ENCODE measurements at places on chromosomes 6 and 20.

DNA sequence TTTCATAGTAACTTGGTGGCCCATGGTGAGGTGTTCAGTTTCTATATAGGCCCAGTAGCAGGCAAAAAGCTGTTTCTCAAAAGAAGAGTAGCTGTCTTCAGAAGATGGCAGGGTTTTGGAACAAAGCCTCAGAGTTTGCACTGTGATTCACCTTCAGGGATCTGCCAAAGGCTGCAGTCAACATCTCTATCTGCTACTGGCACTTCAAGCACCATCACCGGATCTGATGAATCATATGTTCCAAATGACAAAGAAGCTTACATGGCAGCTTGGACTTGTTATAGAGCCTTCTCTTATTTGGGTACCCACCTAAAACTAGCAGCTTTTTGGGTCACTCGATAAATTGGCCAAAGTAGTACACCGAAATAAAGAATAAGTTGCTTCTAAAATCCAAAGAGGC lies 39.5 kb downstream of the PKIB start:
- no peak for DNase-seq

DNA sequence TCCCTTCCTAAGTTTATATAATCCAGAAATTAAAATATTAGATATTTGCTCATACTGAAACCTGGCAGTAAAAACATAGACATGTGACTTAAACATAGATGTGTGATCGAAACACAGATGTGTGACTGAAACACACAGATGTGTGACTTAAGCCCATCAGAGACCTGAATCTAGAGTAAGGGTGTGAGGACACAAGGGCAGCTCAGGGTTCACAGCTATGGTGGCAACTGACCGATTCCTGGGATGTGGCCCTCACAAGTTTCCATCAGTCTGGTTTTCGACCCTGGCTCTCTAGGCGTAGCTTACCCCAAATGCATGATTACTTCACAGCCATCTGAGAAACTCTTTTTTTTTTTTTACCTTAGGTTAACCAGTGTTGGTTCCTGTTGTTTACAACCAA lies 137.0 kb downstream of the NRN1 start:
- DNase-seq = no peak

DNA sequence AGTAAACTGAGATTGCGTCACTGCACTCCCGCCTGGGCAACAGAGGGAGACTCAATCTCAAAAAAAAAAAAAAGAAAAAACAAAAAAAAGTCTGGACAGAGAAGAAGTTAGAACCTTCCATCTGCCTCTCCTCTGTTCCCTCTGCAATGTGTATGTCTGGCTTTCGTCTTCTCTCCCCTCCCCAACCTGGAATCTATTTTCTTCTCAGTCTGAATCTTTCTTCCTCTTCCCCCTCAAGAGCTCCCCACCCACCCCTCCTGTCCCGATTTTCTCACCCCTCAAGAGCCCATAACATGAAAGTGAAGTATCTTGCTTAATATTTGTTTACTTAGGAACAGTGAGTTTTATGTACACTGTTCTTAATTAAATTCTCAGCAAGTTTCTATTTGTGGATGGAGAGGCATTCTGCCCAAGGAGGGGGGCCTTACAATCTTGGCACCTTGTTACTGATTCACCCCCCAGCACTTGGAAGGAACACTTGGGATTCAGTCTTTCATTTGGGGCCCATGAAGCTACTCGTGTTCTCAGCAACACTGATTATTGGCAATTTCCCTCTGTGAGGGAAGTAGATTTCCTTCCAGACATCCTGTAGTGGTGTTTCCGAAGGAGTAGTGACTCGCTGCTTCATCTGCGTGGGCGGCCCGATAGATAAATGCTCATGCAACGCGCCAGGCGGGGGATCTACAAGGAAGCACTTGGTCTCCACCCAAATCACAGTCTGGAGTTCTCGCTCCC lies 69.3 kb upstream of the SRSF6 start:
- DNase-seq = no peak

DNA sequence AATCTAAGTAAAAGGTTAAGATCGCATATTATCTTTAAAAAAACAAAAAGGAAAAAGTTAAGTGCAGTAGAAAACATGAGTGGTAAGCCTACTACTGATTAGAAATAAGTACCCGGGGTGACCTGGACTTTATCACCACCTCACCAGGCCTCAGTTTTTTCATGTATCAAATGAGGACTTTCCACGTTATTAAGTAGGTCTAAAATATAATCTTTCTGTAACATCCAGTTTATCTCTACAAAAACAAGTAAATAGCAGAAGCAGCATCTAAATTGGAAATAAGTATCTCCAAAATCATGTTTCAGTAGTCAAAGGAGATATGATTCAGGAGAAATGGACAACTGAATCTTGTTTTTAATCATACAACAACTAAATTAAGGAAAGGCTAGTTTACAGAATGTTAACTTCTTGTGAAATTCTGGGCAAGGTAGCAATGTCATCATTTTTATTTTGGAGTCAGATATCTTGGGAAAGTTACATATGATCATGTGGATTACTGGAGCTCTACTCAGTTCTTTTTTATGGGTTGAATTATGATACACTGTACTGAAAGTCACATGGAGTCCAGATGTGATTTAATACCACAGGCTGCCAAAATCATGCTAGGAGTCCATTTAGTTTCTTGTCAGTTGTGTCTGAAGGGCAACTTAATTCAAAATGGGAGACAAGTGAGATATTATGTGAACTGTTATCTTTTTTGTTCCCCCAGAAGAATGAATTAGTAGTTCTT lies 114.7 kb upstream of the PRL start:
- no peak for DNase-seq

- DNase-seq = no peak
Measured at GRCh38 chr6:19891451-19891850, 54.3 kb downstream of the ID4 start.

DNA sequence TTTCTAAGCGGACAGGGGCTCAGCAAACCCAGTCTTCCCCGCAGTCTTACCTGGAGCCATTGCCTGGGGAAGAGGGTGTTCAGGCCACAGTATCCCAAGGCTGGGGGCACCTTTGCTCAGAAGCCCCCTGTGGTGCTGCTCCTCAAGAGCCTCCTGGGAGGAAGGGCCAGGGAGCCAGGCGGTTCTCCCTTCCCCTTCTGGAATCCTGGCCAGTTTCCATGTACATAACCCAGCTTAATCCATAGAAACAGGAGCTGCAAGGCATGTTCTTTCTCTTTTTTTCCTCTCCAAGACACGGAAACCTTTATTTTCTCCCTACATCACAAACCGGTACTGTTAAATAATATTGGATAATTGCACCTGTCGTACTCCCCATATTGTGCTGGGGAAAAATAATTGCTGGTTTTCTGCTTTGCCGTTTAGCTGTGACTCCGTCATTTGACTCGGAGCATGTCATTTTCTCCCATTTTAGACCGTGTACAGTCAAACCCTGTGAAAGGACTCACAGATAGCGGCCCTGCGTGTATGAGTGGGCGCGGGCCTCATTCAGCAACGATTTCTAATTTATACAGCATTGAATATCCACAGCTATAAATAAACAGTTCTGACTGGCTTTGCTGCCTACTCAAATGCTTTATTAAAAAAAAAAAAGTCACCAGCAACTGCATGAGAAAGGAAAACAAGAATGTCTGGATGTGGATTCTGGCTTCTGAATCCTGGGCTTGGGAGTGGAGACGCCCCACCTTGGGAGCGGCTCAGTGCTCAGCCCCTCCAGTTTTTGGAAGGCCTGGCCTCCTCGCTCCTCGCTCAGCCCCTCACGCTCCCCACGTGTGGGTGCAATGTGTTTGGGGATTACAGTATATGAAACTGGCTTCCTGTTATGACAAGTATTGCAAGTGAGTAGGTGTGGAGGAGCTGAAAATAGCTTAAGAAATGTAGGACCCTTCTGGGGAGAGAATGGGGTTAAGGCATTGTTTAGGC lies 67.3 kb downstream of the ADTRP start:
- DNase-seq = no peak

DNA sequence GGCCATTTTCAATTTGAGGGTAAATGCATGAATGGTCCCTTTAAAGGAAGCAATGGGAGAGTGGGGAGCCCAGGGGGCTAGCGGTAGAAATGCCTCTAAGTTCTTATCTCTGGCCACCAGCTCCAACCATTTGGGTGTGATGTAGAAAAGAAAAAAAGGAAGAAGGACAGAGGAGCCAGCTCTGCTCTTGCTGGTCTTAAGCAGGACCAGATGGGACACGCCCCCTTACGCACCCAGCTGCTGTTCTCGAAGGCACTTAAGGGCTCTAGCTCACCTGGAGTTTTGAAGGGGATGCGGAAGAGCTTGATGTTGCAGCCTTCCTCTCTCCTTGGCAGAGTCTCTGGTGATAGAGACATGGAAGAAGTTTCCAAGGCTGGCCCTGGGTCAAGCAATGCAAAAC lies 59.5 kb upstream of the RNF144B start:
- no peak for DNase-seq

DNA sequence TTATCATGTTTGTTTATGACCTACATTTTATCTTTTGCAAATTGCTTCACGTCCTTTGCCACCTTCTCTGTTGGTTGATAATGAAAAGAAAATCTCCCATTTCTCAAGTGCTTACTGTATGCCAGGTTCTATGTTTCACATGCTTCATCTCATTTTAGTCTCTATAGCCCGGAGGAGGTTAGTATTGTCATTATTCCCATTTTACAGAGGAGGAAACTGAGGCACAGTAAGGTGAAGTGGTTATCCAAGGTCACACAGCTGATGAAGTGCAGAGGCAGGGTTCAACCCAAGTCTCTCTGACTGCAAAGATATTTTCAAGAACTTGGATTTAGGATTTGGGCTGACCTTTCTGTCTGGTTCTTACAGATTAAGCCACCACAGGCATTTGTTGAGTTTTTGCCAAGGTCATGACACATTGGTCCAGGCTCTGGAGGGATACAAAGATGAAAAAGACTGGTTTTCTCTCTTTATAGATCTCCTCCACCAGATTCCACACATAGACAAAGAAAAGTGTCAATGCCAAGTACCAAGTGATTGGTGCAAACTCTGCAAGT lies 20.6 kb downstream of the CNBD2 start:
- no peak for DNase-seq

DNA sequence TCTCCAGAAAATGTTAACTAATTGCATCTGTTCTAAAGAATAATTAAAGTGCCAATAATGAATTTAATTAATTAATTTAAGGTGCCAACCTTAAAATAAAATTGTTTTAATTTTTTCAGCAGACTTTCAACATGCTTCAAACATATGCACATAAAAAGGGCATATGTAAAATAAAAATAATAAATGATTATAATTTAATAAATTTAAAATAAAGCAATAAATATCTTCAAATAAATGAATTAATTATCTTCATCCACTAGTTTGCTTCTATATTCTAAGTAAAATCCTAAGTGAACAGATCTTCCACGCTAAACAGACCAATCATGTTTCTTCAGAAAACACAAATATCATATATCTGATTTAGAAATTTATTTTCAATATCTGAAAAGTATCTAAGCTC lies 119.2 kb downstream of the HIVEP2 start:
- no peak for DNase-seq

- no peak for DNase-seq
Measured at GRCh38 chr6:356828-357251, 34.7 kb upstream of the IRF4 start.

DNA sequence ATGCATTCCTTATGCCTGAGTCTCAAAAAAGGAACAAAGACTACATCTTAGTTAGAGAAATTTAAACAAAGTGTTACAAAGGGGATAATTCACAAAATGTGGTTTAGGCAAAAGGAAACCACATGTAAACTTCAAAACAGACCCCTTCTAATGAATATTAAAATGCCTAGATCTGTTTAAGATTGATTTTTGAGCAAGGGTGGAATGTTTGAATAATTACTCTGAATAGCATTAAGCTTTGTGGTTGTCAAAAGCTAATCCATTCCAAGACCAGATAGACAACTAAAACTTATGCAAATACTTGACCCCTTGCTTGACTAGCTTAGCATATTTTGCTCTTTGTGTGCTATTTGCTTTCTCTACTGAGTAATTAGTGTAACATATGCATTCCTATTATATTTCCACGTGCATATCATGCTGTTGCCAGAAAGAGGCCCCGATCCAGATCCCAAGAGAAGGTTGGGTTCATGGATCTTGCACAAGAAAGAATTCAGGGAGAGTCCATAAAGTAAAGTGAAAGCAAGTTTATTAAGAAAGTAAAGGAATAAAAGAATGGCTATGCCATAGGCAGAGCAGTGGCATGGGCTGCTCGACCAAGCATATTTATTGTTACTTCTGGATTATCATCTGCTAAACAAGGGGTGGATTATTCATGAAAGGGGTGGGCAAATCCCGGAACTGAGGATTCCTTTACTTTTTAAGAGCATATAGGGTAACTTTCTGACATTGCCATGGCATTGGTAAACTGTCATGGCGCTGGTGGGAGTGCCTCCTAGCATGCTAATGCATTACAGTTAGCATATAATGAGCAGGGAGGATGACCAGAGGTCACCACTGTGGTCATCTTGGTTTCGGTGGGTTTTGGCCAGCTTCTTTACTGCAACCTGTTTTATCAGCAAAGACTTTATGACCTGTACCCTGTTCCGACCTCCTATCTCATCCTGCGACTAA lies 1193.4 kb upstream of the EYS start:
- no peak for DNase-seq

- DNase-seq = no peak
Measured at GRCh38 chr6:24856901-24857670, 58.4 kb upstream of the ARMH2 start.

DNA sequence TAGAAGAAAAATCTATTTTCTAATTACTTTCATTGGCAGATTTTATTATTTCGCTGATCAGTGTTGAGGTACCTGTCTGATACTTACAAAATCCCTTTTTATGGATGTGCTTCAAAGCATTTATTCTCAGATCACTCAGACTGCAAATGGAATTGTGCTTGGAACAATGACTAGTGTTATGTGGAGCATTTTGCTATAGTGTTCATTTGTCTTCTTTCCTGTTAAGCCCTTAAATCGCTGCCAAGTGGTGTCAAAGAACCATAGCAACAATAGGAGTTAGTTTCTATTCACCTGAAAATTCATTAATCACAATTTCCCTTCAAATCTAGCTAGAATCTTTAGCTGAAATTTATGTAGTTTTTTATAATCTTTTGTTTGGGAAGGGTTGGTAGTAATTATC lies 29.8 kb downstream of the SMPDL3A start:
- DNase-seq = no peak

GRCh38 chr6:89975991-89976693 lies 81.9 kb downstream of the GJA10 start:
- DNase-seq = no peak

GRCh38 chr6:466564-466963 lies 75.0 kb downstream of the IRF4 start:
- DNase-seq = no peak

DNA sequence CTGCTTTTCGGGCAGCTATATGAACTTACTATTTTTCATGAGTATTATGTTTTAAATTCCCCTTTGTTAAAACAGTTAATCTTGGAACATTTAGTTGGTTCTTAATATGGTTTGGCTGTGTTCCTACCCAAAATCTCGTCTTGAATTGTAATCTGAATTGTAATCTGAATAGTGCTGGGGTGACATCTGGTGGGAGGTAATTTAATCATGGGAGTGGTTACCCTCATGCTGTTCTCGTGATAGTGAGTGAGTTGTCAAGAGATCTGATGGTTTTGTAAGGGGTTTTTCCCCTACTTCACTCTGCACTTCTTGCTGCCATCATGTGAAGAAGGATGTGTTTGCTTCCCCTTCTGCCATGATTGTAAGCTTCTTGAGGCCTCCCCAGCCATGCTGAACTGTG lies 305.4 kb upstream of the MAP3K7 start:
- DNase-seq = no peak

GRCh38 chr20:63937596-63937995 lies 18.6 kb downstream of the UCKL1 start:
- DNase-seq = no peak

All from stimulated activated CD8-positive, alpha-beta memory T cell treated with anti-CD3 and anti-CD28 coated beads, Interleukin-7, amount 100 ng/mL, for 1 hour (primary cell).